ENCODE measurements at places on chromosomes 4 and X.
A peak's percentile ranks its signal among the peaks of the same experiment; 100 is the strongest.

- DNase-seq: no peak
These were observed 62.3 kb upstream of the SMARCA5 start for GRCh38 chr4:143451186-143451585.

DNA sequence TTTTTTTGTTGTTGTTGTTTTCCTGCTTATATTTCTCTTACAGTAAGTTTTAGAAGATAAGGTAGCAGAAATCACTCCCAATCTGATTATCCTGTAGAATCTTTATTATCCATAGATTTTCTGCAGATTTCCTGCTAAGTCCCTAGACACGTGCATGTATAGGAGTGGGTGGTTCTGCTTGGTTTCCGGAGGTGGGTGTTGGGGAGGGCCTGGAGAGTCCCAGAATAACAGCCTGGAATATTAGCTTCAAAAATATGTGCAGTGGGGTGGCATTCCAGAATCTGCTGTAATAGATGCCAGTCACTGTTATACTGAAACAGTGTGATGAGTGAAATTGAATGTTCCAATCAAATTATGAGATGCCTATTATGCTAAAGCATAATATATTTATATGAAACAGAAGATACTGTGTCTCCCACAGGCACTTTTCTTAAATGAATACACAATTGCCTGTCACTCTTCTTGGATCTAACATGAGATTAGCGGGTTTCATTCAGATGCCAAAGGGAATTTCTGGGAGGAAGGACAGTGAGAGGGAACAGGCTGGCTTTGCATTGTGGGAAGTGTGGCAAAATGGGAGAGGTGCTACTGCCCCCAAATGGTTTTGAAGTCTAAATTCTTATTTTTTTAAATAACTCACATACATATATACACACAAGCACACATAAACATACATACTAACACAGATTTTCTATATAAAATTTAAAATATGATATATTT lies 37.6 kb downstream of the C4orf50 start:
- DNase-seq: no peak

GRCh38 chrX:124435616-124436015 lies 89.3 kb downstream of the SH2D1A start:
- DNase-seq: no peak

GRCh38 chr4:5096261-5096660 lies 45.0 kb downstream of the STK32B start:
- peak; percentile 39 for DNase-seq

DNA sequence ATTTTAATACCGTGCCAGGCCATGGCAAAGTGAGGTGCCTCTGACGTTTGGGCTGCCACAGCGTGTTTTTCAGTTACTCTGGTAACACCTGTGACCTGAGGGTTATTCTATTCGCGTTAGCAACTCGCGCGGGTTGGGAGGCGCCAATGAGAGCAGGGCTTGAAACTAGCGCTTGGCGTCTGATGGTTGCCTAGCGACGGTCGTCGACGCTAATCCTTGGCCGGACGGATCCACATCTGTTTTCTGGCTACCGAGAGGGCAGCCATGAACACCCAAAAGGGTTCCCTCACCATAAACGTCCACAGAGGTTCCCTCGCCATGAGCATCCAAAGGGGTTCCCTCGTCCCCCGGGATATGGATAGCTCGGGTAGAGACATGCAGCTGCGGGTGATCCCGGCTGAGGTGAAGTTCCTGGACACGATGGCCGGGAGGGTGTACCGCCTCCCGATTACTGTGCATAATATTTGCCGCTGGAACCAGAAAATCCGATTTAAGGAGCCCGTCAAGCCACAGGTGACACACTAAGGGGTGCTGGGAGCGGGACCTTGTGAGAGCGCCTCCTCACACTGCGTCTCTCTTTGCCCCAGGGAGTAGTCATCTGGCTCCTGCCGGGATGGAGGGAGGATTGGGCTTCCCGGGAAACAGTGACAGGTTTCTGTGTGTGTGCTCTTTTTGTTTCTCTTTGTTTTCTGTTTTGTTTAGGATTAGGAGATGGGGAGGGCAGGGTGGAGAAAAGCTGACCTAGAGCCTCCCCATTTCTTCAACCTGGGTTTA lies at the start of gene CFAP47:
Gene CFAP47, plus strand, starts transcription at position 199 of the 774 bp plus-strand sequence. Its CDS starts 66 bp downstream, at position 265.
- no peak for DNase-seq

GRCh38 chr4:75547647-75548387 lies 8.0 kb upstream of the ODAPH start:
- peak; percentile 40 for DNase-seq

- DNase-seq: no peak
These were observed 107.4 kb upstream of the AFAP1 start for GRCh38 chr4:8046925-8047541.

- no peak for DNase-seq
These were observed 376 bp upstream of the C4orf36 start for GRCh38 chr4:86892636-86892960.

- peak; percentile 34 for DNase-seq
These were observed 952.9 kb downstream of the FAT4 start for GRCh38 chr4:126267689-126268088.

- peak; percentile 23 for DNase-seq
These were observed 39.0 kb downstream of the FAM53A start for GRCh38 chr4:1644891-1645657.
